NCI-H2029 (cell line): ENCODE measurements at places on chromosomes 16 and 17.

DNA sequence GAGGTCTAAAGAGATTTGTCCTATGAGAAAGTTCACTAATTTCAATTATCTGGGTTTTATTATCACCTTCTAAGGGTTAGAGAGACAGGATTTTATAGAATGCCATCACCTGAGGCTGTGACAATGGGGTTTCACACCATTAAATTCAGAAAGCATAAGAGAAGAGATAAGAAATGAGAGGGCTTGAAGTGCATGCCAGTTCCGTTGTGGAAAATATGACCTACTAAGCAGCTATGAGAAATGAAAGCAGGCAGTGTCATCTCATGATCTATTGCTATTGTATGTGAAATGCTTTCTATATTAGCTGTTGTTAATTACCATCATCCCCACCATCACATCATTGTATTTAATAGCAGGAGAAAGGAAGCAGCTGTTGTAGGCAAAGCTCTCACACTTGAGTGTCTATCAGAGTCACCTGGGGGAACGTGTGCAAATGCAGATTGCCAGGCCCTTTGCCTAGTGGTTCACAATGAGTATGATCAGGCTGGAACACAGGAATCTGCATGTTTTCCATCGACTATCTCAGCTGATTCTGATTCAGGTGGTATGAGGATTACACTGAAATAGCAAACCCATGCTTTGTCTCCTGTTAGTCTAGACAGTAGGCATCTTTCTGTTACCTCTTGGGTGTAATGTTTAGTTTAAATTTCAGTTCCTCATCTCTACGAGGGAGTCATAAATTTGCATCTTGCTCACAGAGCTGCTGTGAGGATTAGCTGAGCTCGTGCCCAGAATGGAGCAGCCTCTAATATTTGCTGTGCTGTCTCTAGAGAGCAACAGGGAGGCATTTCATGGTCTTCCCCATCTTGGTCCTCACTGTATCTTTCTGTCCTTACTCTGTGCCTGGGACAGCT, 256.4 kb downstream of the CDH13 start:
- no peak for DNase-seq

- no peak for DNase-seq
Observed at GRCh38 chr16:11252482-11252931, 3.5 kb downstream of the SOCS1 start.

DNA sequence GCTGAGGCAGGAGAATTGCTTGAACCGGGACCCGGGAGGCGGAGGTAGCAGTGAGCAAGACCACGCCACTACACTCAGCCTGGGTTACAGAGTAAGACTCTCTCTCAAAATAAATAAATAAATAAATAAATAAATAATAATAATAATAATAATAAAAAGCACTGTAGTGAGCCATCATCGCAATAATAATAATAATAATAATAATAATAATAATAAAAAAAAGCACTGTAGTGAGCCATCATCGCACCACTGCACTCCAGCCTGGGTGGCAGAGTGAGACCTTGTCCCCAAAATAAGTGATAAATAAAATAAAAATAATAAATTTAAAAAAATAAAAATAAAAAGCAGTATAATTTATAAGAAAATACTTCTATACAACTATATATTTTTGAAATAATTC, 40.3 kb downstream of the SMURF2 start:
- no peak for DNase-seq

- no peak for DNase-seq
Observed at GRCh38 chr17:58668598-58668935, 23.3 kb downstream of the TEX14 start.

- DNase-seq = no peak
Observed at GRCh38 chr16:1787056-1787321, 4.2 kb downstream of the NUBP2 start.

GRCh38 chr16:4506450-4506849, 30.3 kb downstream of the HMOX2 start:
- peak; percentile 62 for DNase-seq

DNA sequence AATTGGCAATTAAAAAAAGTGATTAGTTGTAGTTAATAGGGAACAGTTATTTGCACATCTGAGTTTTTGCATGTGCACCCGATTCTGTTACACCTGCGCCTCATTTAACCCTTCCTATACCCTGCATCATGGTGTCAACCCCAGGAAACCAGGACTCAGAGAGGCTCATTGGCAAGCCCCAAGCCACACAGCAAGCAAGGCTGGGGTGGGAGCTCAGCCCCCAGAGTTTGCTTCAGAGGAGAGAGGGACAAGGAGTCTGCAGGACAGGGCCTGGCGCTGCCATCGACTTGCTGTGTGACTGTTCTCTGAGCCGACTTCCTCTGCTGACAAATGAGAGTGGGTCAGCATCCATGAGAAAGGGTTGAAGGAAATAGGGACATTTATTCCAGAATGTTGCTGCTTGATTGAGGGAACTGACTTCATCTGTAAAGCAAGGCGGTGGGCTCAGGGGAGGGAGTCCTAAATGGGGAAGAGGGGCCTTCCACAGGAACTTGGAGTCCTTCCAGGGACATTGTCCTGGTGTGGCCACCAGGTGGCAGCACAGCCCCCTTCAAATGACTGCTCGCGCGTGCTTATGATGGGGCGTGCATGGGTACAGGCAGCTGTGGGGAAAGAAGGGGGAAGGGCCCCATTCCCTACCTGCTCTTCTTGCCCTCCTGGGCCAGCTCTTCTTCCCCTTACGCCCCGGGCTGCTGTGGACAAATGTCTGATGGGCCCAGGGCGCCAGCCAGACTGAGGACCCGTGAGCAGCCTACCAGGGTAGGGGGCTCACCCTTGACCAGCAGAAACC, 51.6 kb downstream of the NT5M start:
- peak; percentile 52 for DNase-seq

DNA sequence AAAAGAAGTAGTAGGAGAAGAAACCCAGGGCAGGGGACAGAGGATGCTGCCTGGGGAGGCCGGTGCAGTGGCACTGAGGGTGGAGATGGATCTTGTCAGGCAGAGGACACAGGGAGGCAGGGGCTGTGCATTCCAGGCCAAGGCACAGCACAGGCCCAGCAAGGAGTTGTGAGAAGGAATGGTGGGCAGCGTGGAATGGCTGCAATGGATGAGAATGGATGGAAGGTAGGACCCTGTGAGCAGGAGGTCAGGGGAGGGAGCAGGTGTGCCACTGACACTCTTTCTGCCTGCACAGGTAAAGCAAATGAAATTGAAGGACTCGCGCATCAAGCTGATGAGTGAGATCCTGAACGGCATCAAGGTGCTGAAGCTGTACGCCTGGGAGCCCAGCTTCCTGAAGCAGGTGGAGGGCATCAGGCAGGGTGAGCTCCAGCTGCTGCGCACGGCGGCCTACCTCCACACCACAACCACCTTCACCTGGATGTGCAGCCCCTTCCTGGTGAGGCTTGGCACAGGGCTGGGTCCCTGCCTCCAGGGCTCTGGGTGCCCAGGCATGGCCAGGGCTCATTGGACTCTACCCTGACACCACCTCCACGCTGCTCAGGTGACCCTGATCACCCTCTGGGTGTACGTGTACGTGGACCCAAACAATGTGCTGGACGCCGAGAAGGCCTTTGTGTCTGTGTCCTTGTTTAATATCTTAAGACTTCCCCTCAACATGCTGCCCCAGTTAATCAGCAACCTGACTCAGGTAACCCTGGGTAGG, 32.8 kb downstream of the ABCC3 start:
- no peak for DNase-seq

DNA sequence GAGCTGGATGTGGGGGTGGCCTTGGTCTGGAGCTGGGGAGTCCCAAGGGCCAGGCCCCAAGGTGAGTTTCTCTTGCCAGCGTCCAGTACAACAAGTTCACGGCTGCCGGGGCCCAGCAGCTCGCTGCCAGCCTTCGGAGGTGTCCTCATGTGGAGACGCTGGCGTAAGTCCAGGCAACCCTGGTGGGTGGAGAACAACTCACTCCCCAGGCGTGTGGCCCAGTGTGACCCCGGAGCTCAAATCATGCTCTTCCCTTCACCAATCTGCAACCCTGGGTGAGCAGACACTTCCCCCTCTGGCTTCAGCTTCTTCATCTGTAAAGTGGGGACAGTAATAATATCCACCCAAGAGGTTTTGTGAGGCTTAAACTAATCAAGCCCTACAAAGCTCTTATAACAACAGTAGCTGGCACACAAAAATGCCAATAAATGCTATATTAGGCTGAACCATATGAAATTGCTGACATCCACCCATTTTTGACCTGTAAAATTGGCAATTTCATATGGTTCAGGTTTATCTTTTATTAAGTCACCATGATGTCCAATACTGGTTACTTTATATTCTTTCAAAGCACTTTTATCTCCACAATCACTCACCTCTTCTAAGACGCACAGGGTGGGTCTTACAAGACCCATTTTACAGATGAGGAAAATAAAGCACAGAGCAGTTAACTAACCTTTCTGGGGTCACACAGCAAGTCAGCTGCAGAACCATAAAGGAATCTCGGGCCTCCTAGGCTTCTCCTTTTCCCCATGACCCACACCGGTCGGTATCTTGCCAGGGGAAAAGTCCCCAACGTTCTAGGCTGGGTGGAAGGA, 19.7 kb downstream of the DEXI start:
- DNase-seq = no peak

DNA sequence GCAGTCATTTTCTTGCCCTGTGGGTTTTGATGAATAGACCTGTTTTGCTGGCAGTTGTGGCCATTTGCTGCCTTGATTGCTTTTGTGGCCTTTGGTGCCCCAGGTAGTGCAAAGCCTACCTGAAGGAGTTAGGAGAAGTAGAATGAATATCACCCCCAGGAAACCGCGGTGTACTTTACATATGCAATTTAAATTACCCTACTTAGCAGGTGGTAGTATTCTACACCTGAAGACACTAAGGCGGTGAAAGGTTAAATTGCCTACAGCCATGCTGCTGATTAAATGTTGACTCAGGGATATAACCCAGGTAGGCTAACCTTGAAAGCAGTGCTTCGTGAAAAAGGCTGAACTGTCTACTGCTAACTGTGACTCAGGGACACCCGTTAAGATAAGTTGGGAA, 27.2 kb upstream of the WWOX start:
- no peak for DNase-seq

DNA sequence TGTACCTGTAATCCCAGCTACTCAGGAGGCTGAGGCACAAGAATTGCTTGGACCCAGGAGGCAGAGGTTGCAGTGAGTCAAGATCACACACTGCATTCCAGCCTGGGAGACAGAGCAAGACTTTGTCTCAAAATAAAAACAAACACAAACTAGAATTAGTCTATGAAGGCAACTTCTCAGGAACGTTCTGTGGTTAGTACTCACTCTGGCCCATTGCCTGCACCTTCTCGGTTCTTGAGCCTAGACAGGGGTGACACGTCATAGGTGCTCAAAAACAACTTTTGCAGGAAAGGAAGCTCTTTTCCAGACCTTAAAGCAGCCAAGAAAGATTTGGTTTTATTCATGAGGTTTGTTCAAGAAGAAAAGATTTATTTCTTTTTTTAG, 22.3 kb upstream of the CNOT1 start:
- no peak for DNase-seq

DNA sequence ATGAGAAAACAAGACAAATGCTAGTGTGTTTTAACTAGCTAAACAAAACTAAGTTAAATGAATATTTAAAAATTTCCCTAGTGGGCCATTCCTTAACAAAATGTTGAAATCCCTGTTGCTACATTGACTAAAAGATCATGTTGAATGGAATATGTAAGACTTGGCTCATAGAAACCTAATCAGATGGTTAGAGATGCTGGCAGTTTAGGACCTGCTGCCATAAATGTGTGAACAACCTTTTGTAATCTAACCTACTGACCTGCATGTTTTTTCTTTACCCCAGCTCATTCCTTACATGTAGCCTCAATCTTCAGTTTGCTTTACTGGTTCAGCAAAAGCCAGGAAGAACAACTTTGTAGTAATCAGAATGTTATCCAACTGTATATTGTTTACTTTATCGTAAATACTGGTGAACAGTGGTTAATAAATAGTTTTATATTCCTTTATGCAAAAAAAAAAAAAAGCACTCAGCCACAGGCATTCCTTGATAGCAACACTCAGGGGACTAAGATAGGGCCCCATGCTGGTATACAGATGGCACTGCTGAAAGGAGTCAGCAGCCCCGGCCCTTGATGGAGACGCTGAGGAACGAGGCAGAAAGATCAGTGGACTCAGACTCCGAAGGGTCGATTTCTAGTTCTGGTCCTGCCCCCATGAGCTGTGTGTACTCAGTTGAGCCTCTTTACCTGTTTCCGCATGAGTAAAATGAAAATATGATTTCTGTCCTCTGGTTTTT, 78.2 kb downstream of the MARF1 start:
- no peak for DNase-seq

DNA sequence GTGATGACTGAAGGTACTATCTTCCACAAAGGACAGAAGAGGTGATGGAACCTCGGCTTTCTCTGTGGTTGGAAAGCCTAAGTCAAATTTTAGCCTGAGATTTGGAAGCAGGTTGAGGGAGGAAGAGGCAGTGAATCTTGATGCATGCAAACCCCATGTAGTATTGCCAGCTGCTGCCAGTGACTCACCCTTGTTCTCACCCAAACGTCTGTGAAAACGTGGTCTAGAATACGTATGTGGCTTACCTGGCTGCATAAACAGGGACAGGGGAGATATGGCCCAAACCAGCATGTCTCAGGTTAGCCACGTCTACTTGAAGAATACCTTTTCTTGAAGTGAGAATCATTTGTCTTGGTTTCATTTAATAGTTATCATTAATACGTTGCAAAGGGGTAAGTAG, 438.0 kb upstream of the MAF start:
- DNase-seq = no peak

- no peak for DNase-seq
Observed at GRCh38 chr17:67139784-67140665, 95.7 kb downstream of the CACNG1 start.

DNA sequence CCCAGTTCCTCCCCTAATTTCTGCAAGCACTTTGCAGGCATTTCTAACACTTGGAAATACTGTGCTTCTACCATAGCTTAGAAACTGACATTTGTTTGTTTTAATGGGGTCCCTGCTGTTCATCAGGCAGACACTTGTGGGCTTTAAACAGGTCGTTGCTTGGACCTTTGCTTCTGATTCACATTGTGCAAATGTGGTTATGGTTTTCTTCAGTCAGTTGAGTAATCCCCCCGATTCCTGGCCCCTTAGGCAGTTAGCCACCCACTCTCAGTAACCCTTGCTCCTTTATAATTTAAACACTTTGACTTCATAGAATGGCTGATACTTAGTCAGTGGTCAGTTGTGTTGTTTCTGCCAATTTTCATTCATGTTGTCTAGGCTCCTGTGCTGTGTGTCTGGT, 39.4 kb downstream of the SLC47A1 start:
- DNase-seq = no peak

DNA sequence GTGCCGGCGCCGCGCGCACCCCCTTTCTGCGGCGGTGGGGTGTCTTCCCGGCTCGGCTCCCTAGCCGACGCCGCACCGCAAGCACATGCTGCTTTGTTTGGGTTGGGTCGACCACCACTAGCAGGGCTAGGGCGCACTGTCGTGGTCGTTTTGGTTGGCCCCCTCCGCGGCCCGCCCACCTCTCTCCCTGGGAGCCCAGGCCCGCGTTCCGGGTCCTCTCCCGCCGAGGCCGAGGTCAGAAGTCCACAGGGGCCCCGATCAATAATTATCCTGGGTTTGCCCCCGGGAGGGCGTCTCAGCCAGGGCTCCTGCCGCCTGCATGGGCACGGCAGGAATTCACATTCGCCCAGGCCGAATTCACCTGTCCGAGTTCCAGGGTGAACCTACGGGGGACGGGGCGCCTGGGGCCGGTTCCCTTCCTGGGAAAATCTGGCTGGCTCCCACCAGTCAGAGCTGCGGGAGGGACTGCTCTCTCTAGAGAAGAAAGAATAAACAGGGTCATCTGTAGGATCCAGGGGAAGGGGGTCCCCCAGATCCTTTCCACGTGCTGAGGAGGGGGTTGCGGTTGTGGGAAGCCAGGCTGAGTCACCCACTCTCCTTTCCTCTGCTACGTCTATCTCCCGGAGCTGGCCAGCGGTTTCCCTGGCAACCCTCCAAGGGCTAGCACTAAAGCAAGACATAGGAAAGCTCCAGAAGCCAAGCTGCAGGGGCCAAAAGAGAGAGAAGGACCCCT, 584 bp upstream of the STAT5B start:
- DNase-seq = peak; percentile 17
